NCI-H1048 (cell line): ENCODE measurements at places on chromosomes 16 and 17.

- DNase-seq: no peak
These were observed 14.4 kb downstream of the AXIN1 start for GRCh38 chr16:337975-338575.

GRCh38 chr17:5809056-5809455, 224.7 kb upstream of the NLRP1 start:
- no peak for DNase-seq

DNA sequence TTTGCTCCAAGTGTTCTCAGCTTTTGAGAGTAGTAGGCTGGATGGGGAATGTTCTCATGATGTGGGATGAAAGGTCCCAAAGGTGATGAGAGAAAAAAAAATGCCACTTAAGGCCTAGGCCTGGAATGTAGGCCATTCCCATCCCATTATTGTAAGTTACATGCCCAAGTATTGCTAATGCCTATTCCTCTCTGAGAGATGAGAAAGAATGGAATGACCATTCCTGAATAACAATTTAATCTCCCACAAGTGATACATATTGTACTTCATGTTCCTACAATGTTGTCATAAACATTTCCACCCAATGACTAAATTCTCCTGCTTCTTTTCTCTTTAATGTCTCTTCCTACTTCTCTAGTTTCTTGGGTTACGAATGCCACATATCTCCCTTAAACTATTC, 102.8 kb upstream of the KCNJ16 start:
- no peak for DNase-seq

DNA sequence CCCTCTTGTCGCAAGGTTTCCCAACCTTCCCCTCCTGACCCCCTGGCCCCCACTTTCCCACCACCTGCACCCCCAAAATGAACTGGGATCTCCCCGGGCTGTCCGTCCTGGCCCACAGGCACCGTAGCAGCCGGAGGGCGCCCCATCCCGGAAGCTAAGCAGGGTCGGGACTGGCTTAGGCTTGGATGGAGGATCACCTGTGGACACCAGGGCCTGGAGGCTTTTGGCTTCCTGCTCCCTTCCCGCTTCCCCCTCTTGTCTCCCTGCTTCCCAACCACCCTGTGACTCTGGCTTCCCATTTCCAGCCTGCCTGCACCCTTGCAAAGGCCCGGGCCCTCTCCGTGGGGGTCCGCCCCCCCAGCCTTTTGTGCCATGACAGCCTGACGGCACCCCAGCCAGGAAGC, 2291.3 kb downstream of the TP53TG3F start:
- no peak for DNase-seq
